A549 (cell line): ENCODE measurements at places on chromosomes 1 and 21.

DNA sequence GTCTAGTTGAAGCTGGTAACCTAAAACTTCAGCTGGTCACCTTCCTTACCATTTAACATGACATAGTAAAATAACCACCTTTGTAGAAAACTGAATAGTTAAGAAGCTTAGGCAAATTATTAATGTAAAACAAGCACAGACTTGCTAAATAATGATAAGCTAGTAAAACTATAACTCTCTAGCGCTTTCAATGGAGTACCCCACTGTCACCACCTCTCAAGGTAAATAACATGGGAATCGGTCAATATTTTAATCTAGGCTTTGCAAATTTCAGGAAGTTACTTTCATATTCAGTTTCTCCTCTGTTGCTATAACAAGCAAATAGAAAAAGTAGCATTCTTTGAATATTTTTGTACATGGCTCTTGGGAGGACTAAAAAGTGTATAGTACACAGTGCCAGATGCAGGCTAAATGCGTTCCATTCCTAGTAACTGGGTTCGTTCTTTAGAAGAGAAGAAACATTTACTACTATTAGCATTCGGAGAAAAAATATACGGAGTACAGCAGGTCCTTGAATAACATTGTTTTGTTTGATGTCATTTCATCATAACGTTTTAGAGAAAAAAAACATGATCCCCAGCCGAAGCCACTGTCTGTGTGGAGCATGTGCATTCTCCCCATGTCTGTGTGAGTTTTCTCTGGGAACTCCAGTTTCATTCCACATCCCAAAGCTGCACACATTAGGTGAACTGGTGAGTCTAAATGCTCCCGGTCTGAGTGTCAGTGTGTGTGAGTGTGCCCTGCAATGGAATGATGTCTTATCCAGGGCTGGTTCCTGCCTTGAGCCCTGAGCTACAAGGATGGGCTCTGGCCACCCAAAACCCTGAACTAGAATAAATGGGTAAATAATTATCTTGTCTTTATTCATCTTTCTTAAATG, 52.5 kb downstream of the EPRS1 start:
- no peak for DNase-seq

- no peak for DNase-seq
Observed at GRCh38 chr1:6104631-6105030, 58.9 kb downstream of the KCNAB2 start.

DNA sequence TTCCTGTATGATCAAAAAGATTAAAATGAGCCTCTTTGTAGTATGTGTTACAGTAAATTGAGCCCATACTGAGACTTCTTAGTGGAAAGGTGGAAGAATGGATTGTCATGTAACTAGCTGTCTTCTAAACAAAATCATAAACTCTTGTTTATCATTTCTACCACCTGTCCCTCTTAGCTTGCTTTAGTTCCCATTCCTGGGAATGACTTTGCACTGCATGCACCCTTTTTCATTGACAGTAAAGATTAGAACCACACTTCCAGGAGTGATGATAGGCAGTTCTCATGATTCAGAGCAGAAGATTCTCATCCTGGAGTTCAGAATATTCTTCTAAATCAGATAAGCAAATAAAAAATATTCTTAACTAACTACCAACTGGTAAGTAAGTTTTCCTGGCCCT, 28.0 kb downstream of the DENND2D start:
- no peak for DNase-seq

DNA sequence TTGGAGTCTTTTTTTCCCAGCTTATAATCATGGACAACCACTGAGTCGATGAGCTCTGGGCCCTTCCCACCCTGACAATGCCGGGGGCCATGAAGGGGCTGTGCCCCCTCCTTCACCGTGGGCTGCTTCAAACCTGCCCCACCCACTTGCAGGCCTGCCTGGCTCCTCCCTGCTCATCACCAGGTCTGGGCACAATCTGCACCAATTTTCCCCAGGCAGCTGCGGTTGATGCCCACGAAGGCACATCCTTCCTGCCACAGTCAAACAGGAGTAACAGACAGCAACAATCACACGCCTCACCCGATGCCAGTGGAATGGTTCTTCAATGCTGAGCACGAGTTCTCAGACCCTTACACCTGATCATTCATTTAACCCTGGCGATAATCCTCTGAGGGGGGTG, 18.9 kb downstream of the PGLYRP3 start:
- DNase-seq: no peak

DNA sequence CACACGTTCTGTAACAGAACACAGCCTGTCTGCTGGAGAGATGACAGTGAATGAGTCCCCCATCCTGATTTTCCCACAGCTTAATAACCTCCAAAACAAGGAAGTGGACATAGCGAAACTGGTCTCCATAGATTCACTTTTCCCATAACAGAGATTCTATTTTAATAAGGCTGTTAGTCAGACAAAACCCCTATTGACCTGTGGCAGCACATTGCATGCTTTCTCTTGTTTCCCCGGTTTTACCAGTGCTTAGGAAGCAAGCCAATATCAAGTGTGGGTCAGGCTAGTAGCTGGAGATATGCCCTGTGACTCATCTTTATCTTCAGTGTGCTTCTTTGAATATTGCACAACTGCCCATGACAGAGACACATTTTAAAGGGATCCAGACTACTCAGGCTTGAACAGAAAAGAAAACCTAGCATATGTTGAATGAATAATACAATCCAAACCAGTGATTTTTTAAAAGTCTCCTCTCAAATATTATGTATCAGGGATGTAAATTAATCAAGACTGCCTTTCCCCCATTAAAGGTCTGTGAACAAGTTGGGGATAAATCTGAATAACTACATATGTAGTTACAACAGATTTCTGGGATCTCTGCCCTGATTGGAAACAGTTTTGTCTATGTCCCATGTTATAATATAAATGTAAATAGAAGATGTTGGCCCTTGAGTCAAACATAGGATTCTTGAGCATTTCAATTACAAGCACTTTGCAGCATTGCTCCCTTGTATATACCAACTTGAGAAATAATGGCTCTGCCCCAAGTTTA, 11.9 kb upstream of the CLDN8 start:
- peak; percentile 43 for DNase-seq

- DNase-seq: no peak
Observed at GRCh38 chr1:115130786-115131185, 41.5 kb upstream of the TSPAN2 start.

- DNase-seq: no peak
Observed at GRCh38 chr1:33297911-33298622, 22.8 kb downstream of the A3GALT2 start.

DNA sequence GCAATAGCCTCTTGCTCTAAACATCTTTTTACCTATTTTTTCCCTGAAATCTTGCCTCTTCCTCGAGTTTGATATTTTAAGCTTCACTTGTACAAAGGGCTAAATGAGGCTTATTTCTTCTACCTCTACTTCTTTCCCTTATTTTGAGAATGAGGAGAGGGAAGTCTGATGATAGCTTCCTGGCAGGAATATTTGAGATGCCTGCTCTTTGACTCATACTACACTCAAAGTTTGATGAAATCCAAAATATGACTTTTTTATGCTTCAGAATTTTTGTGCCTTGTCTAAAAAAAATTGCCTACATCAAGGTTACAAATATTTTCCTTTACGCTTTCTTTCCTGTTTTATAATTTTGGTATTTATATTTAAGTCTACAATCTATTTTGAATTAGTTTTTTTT, 624.4 kb upstream of the PLXNA2 start:
- DNase-seq: no peak

- no peak for DNase-seq
Observed at GRCh38 chr1:110604586-110605148, 1.5 kb downstream of the KCNA2 start.

- no peak for DNase-seq
Observed at GRCh38 chr1:1065265-1065939, 8.7 kb downstream of the RNF223 start.

GRCh38 chr1:51946300-51946699, 44.2 kb downstream of the RAB3B start:
- DNase-seq: no peak

DNA sequence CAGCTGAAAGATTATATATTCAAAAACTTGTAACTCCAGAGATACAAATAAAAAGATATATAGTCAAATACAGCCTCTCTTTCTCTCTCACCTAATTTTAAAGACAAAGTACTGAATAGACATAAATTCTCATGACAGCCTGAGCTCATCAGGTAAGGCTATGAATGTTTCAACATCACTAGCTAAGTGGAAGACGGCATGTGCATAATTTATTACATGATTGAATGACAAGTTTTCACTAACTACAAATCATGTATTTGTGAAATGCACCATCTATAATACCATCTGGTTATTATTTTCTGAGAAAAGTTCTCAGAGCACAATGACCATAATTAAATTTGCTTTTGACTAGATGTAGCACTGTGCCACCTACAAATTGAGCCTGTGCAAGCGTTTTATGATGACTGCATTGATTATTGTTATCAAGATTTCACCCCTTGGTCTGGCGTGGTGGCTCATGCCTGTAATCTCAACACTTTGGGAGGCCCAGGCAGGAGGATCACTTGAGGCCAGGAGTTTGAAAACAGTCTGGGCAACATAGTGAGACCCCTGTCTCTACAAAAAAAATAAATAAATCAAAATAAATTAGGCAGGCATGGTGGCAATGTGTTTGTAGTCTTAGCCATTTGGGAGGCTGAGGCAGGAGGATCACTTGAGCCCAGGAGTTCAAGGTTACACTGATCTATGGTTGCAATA, 128.2 kb downstream of the APP start:
- no peak for DNase-seq

GRCh38 chr1:170700842-170701615, 37.1 kb downstream of the PRRX1 start:
- no peak for DNase-seq

- no peak for DNase-seq
Observed at GRCh38 chr1:215526147-215526845, 40.8 kb upstream of the KCTD3 start.

- DNase-seq: no peak
Observed at GRCh38 chr1:158248118-158248517, 6.1 kb upstream of the CD1A start.
